ENCODE measurements at places on chromosomes 6 and 20.

- no peak for DNase-seq
These were observed 21.3 kb downstream of the PRKN start for GRCh38 chr6:162706232-162706631.

DNA sequence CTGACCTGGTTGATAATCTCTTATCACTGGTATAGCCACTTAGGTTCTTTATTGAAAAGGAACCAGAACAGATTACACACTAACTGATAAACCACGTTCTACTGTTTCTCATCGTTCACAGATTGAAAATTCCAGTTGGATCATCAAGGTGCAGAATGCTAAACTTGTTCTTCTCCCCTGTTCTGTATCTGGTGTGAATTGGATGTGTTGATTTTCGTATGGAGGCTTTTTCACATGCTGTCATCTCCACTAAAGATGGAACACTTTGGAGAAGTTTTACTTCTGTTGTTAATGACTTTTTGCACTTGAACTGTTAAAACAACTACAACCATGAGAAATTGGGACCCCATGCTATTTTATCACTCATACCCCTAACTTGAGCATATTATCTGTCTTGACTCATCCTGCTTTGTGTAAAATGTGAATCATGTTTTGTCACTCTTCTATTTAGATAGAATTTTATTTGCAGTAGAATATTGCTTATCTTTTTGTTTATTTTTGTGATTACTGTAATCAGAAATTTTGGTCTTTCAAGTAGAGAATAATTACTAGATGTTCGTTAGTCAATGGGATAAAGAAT, 17.5 kb downstream of the VAPB start:
- DNase-seq, result no peak

- DNase-seq, result no peak
These were observed 21.7 kb downstream of the MAP1LC3A start for GRCh38 chr20:34579979-34580940.

DNA sequence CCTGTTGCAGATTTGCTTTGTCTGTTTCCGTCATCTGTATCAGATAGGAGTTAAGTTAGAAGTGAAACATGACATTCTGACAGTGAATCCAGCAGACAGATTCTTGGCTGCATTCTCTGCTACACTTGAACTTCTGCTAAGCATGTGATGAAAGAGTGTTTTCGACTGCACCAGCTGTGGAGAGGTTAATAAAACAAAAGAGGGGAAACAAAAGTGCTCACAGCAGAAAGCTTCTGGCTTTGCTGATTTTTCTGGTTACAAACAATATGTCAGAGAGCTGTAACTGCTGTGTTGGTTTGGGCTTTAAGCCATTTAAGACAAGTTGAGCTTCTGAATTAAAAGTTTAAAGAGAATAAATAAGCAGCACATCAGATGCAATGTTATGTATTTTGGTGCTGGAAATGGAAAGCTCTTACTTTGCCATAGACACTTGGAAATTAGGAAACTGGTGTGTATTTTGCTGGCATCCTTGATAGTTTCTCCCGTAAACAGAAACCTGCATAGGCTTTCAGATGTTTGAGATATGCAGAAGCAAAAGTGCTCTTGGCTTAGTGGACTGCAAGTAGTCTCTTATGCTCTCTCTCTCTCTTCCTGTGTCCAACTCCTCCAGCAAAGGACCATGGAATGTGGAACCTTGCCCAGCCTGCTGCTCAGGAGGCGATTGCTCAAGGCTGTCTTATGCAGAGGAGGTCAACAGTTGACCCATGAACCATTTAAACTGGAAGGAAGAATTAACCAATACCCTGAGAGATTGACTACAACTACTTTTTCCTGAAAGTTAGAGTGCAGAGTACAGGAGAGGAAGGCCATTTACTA, 104.9 kb downstream of the RPS12 start:
- DNase-seq, result no peak

DNA sequence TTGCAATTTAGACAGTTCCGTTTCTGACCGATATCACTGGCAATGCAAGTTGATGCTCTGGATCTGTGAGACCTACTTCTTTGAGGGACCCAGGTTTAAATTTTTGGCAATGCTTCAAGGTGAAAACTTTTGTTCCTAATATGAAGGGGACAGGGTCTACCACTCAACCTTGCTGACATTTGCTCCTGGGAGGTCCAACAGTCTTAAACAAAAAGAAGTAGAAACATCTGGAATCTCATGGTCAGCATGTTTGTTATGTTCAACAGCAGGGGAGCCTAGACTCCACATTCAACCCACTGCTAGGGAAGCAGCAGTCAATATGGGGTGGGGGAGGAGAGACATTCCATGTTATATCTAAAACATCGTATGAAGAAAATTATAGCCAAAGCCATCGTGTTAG, 196.4 kb downstream of the SIM1 start:
- DNase-seq, result no peak

GRCh38 chr6:156832231-156832647, 55.1 kb downstream of the ARID1B start:
- peak; percentile 25 for DNase-seq

DNA sequence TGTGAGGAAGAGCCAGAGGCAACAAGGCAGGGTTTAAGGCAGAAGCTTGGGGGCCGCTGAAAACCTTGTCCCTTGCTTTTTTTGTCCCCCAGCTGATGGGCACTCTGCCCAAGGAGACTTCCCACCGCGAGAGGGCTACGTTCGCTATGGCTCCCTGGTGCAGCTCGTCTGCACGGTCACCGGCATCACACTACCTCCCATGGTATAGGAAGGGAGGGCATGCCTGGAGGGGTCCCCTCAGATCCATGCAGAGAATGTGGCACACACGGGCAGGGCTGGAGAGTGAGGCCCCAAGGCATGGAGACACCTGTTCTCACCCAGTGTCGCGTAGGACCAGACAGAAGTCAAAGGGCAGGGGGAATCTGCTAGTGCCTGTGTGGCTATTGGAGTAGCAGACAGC, 5.8 kb upstream of the MATN4 start:
- DNase-seq, result no peak

- no peak for DNase-seq
These were observed 215.9 kb downstream of the TTLL2 start for GRCh38 chr6:167540796-167541195.

GRCh38 chr6:80209430-80209829, 103.0 kb downstream of the BCKDHB start:
- DNase-seq, result no peak

- no peak for DNase-seq
These were observed 7.2 kb upstream of the SDC4 start for GRCh38 chr20:45355209-45356084.

DNA sequence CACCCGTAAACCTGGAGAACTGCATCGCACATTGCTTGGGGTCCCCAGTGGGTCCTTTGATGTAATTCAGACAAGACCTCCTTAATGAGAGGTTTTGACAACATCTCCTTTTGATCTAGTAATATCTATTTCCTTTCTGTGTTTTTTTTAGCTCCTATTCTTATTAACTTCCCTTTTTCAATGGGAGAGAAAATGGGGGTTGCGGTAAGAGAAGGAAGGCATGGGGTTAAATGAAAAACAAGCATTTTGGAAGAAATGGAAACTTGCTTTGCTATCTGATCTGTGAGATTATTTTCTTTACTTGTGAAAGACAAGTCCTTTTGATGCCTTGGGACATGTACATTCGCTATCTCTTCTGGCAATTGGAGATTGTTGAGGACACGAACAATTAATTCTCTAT, 418.6 kb upstream of the MAN1A1 start:
- DNase-seq, result no peak

DNA sequence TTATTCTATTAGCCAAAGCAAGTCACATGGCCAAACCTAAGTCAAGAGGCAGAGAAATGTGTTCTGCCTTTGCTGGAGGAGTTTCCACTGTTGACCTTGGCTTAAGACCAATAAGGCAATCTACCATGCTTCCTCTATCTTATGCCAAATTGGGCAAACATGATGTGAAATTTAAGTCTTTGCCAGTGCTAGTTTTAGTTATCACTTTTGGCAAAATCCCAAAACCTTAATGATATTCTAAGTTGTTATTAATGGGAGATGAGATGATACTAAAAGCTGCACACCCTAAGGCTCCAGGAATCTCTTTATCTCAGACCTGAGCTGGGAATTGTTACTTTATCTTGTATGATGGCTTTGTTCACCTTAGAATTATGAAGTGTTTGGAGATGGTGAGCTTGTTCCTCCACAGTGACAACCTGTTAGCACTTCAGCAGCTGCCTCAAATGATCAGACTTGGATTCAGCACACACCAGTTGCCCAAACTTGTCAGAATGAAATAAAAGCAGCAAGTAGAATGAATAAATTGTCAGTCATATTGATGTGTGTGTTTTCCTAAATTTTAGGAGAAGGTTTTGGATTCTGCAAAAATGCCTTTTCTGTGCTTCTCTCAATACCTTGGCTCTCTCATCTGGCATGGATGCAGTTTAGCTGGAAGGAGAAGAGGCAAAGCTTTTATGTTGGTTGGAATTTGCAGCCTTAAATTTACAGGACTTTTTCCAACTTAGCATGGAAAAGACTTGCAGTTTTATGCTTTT, 49.3 kb downstream of the RIN2 start:
- DNase-seq, result no peak

DNA sequence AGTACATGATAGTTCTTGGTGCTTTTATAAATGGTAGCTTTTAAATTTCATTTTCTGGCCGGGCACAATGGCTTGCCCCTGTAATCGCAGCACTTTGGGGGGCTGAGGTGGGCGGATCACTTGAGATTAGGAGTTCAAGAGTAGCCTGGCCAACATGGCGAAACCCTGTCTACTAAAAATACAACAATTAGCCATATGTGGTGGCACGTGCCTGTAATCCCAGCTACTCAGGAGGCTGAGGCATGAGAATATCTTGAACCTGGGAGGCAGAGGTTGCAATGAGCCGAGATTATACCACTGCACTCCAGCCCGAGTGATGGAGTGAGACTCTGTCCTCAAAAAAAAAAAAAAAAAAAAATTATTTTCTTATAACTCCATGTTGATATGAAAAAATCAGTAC, 36.0 kb downstream of the LRRN4 start:
- no peak for DNase-seq

GRCh38 chr20:3763671-3764601, 3.6 kb downstream of the ADISSP start:
- DNase-seq, result no peak

DNA sequence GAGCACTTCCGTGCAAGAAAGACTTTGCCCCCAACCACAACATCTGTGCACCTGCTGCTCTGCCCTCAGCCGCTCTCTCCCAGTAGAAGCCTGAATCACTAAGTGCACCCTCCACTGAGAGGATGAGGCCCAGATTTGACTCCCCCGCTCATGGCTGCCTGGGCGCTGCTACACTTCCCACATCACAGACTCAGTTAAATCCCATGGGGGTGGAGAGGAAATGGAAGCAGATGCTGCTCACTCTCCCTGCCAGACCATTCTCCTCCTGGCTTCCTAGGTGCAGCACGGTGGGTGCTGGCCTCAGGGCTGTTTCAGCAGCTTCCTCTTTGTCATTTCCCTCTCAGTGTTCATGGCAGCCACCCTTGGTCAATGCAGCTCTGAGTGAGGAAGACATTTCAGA, 4.8 kb downstream of the CST5 start:
- no peak for DNase-seq
